ENCODE measurements at places on chromosomes 3 and 15. TPM values are rescaled to one million over a fixed set of nuclear protein-coding genes. Genes with fewer than 3 reads are reported as not detected.

DNA sequence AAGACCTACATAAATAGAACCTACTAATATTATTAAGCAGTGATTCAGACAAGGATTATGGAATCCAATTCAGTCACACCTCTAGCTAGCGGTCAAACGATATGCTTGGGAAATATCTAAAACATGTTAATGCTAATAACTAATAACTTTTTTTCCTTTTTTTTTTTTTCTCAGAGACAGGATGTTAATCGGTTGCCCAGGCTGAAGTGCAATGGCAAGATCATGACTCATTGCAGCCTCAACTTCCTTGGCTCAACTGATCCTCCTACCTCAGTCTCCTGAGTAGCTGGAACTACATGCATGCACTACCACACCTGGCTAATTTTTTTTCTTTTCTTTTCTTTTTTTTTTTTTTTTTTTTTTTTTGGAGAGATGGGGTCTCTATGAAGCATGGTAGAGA, 124.1 kb downstream of the NR2E3 start:
- DNase-seq: no peak

DNA sequence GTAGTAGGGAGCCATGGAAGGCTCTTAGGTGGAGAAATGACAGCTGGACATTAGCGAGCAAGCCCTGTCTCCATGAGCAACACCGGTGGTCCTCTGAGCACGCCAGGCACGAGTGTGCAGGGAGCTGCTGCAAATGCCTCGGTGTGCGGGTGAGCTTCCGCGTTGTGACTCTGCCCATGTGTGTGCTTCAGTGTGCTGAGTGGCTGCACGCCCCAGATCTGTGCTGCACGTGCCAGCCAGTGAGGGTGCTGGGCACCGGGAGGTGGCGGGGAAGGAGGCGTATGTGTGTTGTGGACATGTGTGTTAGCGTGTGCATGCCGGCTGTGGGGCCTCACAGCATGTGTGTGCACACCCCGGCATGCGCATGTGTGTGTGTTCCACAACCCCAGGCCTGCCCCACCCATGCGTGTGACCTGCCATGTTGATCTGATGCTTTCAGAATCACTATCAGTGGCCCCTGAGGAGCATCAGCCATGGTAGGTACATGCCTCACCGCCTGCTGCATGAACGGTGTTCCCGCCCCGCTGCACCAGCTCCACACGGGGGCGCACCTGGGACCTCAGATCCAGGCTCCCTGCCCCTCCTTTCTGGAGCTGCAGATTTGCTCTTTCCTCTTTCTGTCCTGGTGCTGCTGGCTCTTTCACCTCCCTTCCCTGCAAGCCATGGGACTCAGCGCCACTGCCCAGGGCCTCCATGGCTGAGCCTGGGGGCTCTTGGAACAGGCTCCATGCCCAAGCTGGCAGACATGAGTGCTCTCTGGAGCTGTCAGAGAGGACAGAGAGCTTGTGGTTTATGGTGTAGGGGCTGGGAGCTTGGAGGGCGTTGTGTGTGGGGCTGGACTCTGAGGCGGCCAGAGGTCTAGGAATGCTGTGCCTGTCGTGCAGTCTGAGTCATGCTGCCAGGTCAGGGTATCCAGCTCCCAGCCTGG, 169.4 kb downstream of the TBC1D2B start:
- no peak for DNase-seq

GRCh38 chr3:187742351-187743171, 2.7 kb downstream of the BCL6 start:
- DNase-seq: peak; percentile 39

GRCh38 chr15:33304924-33305323, 5.8 kb upstream of the RYR3 start:
- DNase-seq: no peak

DNA sequence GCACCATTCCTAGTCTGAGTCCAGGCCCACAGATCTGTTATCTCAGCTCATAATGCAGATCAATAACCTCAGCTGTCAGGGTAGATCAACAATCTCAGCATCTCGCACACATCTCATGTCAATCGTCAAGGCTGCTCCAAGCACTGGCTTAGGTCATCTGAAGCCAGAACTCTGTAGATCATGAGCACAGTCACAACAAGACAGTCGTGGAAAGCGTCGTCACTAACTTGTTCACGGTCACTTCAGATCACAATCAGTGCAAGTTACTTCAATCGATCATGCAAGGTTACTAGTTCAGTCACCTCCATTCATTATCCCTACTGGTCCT, 71.8 kb downstream of the RBPMS2 start:
- no peak for DNase-seq

- peak; percentile 80 for DNase-seq
Observed at GRCh38 chr3:49007771-49008528, 759 bp downstream of the WDR6 start.

- DNase-seq: no peak
Observed at GRCh38 chr15:41502795-41503668, 9.4 kb downstream of the ITPKA start.

DNA sequence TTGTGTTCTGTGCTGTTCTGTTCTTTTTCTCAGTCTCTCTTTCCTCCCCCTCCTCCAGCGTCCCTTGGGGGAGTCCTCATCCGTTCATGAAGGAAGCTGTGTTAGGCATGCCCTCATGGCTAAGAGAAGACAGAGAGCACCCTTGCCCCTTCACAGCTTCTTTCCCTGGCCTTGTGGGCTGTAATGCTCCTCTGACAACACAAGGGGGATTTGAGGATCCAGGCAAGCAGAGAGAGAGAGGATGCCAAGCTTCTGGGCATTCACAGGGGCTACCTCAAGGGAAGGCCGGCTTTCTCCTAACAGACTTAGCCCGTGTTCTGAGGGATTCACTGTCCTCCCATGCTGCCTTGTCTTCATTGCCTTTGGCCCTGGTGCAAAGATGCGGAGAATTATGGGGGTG, 389.5 kb downstream of the LRTM1 start:
- DNase-seq: no peak

GRCh38 chr3:177105623-177106022, 91.7 kb downstream of the TBL1XR1 start:
- no peak for DNase-seq

GRCh38 chr3:126201168-126201567, 20.8 kb upstream of the ALDH1L1 start:
- DNase-seq: no peak

DNA sequence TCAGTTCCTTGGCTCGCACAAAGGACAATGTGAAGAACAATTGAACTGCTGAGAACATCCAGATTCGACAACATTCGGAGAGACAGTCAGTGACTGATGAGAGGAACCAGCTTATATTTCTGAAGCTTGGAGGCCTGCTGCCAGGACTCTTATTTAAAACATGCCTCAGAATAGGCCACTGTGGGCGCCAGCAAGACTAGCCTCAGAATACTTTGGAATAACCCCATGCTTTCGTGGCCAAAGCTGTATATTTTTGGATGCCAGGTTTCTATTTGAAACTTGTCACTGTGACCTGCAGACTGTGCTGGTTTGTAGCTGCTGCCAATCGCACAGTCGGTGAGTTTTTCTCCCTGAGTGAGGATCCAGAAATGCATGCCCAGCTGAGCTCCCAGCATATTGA, 129.9 kb upstream of the UBE3A start:
- DNase-seq: no peak

- no peak for DNase-seq
Observed at GRCh38 chr15:68429691-68430470, 2.1 kb downstream of the ITGA11 start.

- DNase-seq: no peak
Observed at GRCh38 chr3:134897391-134898141, 102.5 kb downstream of the EPHB1 start.

DNA sequence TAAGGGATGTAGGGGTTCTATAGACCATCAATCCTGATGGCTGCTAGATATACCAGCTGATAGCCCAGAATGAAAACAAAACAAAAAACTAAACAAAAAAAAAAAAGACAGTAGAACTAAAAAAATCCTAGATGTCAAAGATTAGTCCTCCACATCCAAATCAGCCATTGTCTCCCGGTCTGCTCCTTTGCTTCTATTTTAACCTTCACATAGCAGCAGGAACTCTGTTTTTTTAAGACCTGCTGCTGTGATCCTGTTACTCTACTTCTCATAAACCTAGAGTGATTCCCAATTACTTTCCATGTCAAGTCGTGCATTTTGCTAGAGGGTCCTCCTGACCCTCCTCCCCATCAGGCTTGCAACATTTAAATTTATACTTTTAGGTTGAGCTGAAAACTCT, 2.5 kb downstream of the IFT122 start:
- DNase-seq: no peak

GRCh38 chr15:91456251-91456718, 356.2 kb downstream of the SV2B start:
- no peak for DNase-seq

DNA sequence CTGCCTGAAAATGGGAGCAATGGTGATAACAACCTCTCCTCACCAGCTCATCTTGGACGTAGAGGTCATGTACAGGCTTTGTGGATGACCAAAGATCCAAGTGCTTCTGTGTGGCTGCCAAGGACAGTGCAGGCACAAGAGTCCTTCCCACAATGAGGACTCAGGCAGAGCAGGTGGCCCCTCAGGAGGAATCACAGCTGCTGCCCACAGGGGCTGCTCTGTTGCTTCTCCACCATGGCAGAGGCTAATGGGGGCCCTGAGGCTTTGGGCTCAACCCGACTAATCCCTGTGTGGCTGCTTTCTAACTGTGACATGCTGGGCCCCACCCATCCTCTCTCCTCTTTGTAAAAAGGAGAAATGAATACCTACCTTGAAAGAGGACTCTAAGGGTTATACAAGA, 58.1 kb upstream of the MRPS22 start:
- no peak for DNase-seq

DNA sequence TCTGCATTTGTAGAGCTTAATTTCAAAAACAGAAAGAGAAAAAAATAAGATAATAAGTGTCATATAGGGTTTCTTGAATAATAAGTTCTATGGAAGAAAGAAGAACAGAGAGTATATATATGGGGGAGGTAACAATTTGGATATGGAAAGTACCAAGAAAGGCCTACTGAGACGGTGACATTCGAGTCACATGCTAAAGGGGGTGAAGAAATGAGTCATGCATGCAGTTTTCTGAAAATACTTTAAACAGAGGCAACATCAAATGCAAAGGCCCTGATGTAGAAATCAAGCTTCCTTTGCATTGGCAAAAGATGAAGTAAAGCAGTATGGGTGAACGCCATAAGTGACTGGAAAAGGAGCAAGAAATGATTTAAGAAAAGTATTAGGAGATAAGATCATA, 371.6 kb upstream of the ZNF385D start:
- DNase-seq: no peak

DNA sequence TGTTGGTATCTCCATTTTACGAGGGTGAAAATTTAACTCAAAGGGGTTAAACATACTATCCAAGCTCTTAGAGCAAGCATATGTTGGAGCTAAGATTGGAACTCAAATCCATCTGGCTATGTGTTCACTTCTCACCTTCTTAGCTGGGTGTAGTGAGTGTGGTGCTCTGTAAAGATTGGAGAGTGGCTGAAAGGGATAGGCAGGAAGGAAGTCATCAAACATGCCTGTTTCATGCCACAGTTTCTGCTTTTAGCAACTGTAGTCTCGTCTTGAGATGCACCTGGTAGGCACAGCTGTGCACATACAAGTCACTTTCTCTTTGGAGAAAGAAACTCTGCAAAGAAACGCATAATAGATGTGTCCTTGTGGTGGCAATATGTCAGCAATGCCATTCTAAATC, 189.1 kb upstream of the MDFIC2 start:
- no peak for DNase-seq

- DNase-seq: no peak
Observed at GRCh38 chr3:27043328-27043955, 325.7 kb downstream of the NEK10 start.

GRCh38 chr15:67509918-67510317, 11.0 kb upstream of the C15orf61 start:
- DNase-seq: no peak

- no peak for DNase-seq
Observed at GRCh38 chr3:10119376-10119775, 3.9 kb downstream of the BRK1 start.

DNA sequence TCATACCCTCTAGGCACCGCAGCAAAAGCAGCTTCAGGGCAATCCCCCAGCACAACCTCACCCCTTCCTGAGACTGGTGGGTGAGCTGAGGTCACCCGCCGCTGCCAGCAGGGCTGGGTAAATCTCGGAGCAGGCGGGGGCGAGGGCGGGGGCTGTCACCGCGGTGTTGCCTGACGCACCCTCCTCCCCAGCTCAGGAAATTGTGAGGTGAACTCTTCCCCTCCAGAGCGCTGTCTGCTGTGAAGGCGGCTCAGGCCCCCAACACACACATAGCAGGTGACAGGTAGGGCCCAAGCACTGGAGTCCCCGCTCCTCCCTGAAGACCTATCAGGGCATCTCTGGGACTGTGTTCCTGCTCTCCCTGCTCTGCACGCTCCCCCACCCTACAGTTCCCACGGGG, 30.2 kb upstream of the FURIN start:
- peak; percentile 96 for DNase-seq

GRCh38 chr3:9809239-9809614, 835 bp upstream of the TTLL3 start:
- DNase-seq: no peak

DNA sequence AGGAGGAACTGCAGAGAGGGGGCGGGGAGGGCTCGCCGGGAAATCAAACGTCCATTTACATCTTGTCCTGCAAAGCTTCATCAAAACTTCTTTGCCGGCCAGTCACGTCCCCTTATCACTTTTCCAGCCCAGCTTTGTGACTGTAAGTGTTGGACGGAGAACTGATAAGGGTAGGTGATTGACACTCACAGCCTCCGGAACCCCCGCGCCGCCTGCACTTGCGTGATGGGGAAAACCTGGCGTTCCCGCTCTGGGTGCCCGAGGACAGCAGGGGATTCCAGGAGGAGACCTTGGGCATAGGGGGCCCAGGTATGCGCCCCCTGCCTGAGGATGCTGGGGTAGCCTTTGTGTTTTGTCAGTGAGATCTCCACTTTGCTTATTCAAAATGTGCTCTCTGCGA, 72.8 kb upstream of the ANKRD34C start:
- no peak for DNase-seq

Gene SLTM
- 113 TPM for total RNA-seq

Gene RASGRP1
- total RNA-seq: 67.9 TPM

Gene ARPC4
- 309 TPM for total RNA-seq

Gene GJD2
- not detected for total RNA-seq

Gene MYZAP
- not detected for total RNA-seq

Gene ATP6V1A
- 48.0 TPM for total RNA-seq

Gene ARPIN
- total RNA-seq: 0.02 TPM

Gene GPR149
- not detected for total RNA-seq

Gene ZNF654
- total RNA-seq: 16.0 TPM

Gene OR5K1
- total RNA-seq: not detected

Gene GAP43
- total RNA-seq: not detected

Gene UPK1B
- not detected for total RNA-seq

Gene GCHFR
- total RNA-seq: 19.5 TPM

Gene ROPN1
- total RNA-seq: not detected

Gene GOLGA8N
- total RNA-seq: 0.82 TPM
